CD4-positive, alpha-beta T cell treated with Interleukin-2 at 100 ng/mL for 4 hours (primary cell): ENCODE measurements at places on chromosomes 4 and X.
A peak's percentile ranks its signal among the peaks of the same experiment; 100 is the strongest.

DNA sequence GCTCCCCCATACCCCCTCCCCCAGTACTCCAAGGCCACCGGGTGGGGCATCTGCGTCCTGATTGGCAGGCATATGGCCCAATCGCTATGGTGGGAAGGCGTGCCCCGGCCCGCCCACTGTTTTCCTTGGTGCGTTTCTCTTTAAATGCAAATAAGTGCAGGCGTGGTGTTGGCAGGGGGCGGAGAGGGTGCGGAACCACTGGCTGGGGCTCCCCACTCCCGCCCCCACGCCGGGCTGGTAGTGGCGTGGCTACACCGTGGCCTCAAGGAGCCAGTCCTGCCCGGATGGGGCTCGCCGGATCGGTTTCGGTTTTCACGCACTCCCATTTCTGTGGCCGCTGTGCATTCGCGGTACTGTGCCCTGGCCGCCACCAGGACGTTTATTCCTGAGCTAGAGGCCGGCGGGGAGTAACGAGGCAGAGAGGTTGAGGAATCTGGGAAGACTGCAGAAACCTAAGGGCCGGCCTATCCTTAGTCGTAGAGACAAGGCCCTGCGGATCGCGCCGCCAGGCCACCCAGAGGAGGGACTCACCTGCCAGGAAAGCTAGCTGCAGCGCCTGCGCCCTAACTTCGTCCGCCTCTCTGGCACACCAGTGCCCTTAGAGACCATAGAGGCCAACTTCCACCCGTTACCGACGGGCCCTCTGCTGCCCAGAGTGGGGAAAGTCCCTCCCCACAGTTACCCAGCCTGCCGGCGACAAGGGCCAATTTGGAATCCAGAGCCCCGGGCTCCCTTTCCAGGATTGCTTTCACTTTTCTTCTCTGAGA, 410 bp upstream of the AMER1 start:
- peak; percentile 92 for DNase-seq

- DNase-seq = no peak
These were observed 33.4 kb upstream of the GPR101 start for GRCh38 chrX:137067147-137067546.

DNA sequence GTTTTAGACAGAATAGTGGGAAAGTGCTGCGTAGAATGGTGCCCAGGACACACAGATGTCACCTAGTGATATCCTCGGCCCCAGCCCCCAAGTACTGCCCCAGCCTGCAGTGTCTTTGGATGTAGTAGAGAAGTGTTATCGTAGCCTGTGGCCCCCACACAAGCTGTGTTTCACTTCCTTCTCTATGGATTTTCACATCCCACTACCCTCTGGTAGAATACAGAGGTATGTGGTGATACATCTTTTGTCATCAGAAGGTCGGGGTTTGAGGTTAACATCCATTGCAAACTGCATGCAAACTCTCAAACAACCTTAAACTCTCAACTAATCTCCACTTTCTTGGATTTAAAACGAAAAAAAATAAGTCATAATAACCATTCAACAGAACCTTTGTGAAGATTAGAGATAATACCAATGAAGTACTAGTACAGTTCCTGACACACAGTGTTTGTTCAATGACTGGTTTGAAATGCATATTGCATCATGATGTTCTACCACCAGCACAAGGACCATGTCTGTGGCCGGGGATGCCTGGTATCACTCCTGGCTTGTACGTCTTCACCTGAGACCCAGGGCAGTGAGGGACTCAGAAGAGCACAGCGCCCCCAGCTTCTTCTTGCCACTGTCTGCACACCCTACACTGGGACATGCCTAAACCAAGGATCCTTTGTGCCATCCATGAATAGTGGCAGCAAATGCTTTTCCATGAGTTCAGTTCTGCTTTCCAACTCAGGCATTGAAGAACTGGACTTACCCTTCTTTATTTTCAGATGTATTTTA, 267.3 kb downstream of the DCTD start:
- DNase-seq = no peak

DNA sequence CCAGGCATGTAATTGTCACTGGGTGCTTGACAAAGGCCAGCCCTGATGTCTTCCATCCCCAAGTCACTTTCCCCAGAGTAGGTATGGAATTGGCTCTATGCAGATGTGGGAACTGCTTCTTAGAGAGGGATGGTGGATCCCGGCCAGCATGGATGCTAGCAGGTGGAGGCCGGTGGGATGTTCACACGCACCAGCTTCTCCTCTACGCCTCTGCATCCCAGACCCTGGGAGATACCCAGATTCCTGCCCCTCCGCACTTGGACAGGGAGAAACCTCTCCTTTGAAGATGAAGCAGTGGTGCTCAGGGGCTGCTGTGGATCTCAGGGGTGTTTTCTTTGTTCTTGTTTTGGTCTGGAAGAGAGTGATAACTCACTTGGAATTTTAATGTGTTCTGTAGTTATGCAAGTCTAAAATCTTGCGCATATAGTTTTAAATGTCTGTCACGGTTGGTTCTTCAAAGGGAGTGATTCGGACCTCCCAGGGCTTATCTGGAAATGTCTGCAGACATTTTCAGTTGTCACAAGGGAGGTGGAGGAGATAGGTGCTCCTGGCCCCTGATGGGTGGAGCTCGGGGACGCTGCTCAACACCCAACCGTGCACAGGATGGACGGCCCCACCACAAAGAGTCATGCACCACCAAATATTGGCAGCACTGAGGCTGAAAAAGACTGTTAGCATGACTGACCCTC, 308.0 kb downstream of the DHRSX start:
- DNase-seq = no peak

GRCh38 chrX:9614016-9614415, 149.2 kb downstream of the TBL1X start:
- no peak for DNase-seq

GRCh38 chrX:69094977-69095669, 70.1 kb downstream of the PJA1 start:
- no peak for DNase-seq

DNA sequence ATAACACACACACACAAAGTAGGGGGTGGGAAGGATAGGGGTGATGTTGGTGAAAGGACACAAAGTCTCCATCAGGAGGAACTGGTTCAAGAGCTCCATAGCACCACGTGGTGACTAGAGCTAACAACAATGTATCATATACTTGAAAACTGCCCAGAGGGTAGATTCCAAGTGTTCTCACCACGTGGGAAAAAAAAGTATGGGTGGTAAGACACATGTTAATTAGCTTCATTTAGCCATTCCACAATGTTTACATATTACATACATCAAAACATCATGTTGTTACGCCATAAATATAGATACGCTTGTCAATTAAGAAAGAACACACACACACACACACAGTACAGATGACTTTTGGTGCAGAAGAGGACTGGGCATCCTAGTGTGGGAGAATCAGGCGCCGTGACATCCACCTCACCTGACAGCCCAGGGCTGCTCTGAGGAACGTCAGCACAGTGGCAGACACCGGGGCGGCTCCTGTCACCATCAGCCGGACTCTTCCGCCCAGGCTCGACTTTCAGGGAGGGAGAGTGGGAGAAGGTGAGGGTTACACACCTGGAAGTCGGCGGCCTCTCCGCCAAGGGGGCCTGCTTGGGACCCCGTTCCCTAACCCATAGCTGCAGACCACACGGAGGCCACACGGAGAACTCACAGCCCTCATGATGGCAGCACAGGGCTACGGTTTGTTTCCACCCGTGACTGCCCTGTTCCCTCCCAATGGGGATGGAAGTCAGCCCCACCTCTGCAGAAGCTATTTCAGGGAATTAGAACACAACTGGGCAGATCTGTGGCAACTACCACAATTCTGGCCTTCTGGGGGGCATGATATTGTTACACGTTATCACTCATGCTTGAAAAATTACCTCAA, 31.8 kb upstream of the CENPU start:
- DNase-seq = no peak

- no peak for DNase-seq
These were observed 85.9 kb upstream of the FAM47A start for GRCh38 chrX:34218063-34218462.
